ENCODE measurements at places on chromosomes 2 and 18. TPM values are rescaled to one million over a fixed set of nuclear protein-coding genes. Genes with fewer than 3 reads are reported as not detected.

LRPPRC gene
- polyA plus RNA-seq, result 47.3 TPM

- DNase-seq, result no peak
Measured at GRCh38 chr2:203498161-203498560, 36.9 kb downstream of the RAPH1 start.

GRCh38 chr2:71944183-71944550 lies 203.5 kb downstream of the CYP26B1 start:
- no peak for DNase-seq

AKAIN1 gene
- 0.34 TPM for polyA plus RNA-seq

GRCh38 chr2:36677996-36678605 lies 18.4 kb upstream of the VIT start:
- no peak for DNase-seq

DNA sequence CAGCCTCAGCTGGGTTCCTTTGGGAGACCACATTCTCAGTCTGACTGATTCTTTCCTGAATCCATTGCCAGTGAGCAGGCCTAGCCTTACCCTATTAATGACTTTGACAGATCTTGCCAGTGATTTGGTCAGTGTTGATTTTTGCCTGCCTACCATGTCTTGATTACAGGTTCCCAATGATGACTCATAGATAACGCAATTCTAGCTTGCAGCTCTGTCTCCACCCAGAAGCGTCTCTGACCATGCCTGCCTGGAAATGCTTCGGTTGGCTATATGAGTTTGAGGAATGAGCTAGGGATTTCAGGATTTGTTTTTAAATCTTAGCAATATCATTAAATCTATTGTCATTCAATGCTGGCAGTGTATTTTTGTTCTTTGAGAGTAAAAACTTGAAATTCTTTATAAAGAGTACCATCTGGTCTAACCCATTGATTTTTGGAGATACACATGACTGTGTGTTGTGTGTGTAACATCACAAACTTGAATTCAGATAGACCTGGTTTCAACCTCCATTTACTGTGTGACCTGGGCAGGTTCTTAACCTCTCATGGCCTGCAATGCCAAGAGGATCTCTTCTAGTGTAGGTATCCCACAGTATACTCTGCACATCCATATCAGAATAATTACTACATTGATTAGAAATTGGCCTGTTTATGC lies 57.0 kb downstream of the CCDC150 start:
- peak; percentile 13 for DNase-seq

GRCh38 chr2:72678024-72678423 lies 147.8 kb downstream of the EXOC6B start:
- DNase-seq, result no peak

DNA sequence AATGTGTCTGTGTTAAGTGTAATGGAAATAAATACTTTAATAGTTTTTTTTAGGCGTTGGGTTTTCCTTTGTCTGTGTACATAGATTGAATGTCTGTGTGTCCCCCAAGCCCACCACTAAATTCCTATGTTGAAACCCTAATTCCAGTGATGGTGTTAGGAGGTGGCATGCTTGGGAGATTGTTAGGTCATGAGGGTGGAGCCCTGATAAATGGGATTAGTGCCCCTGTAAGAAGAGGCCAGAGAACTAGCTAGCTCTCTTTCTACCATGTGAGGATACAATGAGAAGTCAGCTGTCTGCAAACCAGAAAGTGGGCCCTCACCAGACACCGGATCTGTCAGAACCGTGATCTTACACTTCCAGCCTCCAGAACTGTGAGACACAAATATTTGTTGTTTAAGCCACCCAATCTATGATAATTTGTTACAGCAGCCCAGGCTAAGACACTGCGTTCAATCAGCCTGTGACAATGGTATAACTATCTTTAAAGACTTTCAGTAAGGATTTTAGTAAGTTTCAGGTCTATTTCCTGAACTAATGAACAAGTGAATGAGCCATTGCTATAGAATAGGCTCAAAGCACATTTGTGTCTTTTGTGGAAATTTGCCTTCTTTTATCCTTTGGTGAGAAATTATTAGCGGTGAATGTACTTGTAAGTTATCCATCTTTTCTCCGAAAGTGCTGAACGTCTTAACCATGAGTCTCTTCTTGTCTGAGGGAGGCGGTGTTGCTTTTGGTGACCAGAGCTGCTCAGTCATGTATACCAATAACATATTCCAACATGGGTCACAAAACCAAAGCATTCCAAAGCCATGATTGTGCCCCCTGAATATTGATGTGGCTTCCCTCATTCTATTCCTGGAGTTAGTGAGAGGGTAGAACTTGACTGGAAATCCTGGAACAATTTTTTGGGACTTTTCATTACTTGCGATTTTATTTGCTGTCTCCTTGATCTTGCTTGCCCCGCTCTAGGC lies 29.6 kb upstream of the IL1R1 start:
- DNase-seq, result no peak

DNA sequence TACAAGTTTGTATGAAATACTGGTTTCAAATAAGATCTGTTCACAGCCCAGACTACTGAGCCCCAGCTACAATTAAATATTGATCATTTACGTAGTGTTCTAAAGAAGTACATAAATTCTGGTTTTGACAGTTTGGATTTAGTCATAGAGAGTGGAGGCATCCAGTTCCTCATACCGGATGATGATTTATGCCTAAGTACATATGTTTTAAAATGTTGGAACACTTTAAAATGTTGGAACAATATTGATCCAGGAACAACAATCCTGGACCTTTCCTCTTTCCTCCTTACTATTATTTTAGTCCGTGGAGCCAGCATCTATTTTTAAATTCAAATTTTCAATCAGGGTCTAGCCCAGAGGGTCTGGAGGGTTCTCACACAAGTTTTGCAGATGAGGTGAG lies 22.8 kb upstream of the TTN start:
- DNase-seq, result no peak

GRCh38 chr2:235607546-235608199 lies 113.8 kb downstream of the AGAP1 start:
- no peak for DNase-seq

FNDC4 gene
- polyA plus RNA-seq, result 1.7 TPM

DNA sequence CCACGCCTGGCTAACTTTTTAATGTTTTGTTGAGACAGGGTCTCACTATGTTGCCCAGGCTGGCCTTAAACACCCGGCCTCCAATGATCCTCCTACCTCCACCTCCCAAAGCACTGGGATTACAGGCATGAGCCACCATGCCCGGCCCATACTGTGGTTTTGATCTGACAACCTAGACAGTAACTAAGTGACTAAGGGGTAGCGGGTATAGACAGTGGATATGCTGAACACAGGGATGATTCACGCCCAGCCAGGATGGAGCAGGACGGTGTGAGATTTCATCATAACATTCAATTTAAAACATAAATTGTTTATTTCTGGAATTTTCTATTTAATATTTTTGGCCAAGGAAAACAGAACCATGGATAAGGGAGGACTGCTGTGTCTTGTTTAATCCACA lies 36.0 kb upstream of the YPEL5 start:
- no peak for DNase-seq

DNA sequence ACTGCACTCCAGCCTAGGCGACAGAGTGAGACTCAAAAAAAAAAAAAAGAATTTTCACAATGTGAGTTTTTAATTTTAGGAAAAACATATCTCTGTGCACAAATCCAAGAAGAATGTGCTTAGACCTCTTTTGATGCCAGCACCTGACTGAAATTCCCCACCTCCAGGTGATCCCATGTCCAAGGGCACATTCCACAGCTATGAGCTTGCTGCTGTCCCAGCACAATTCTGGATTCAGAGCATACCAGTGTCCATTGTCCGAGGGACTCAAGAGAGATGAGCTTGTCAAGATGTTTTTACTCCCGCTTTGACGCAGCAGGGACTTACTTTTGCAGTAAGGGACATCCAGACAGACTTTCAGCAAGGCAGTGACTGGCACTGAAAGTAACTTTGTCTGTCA lies 489.1 kb upstream of the ACVR2A start:
- DNase-seq, result no peak

GLI2 gene
- polyA plus RNA-seq, result 0.20 TPM

PDE11A gene
- polyA plus RNA-seq, result 0.35 TPM

GRCh38 chr2:197092431-197092830 lies 165.9 kb upstream of the PGAP1 start:
- DNase-seq, result no peak

LIPG gene
- polyA plus RNA-seq, result 1.2 TPM

DNA sequence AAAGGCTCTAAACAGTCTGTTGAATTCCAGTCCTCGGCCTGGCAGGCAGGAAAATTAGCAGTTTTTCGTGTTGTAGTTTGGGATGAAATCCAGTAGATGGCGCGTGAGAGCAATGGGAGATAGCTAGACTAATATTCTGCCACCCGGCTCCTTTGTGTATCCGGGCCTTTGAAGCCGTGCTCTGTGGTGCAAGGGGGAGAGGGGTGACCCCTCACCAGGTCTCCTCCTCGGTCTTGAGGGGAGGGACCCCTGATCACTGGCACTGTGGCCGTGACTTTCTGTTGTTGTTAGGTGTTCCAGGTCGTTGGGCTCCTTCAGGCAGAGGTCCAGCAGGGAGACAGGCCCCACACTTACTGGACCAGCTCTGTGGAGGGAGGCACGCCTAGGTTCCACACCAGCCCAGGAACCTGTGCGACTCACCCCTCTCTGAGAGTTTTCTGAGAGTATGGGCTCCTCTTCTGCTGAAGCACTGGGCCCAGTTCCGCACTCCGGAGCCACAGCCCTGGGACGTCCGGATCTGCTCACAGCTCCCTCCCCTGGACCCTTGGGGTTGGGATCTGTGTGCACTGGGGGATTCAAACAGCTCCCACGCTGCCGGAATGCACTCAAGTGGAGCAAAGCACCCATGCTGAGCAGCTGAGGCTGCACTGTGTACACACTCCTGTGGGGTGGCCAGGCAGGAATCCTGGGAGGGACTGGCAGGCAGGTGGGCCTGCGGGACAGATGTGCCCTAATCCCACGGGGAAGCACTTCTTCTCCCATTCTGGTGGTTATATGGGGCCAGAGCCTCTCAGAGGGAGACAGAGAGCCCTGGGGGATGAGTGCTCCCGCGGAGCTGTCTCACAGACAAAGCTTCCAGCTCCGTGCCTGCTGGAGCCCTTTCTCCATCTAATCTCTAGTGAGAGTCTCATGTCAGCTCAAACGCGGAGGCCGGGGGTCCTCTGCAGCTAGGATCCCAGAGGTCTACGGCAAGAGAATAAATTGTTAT lies 8.8 kb downstream of the GKN2 start:
- DNase-seq, result peak; percentile 19

LHCGR gene
- polyA plus RNA-seq, result 0.01 TPM

AGXT gene
- 1.3 TPM for polyA plus RNA-seq

ALPI gene
- 0.05 TPM for polyA plus RNA-seq

RAB31 gene
- polyA plus RNA-seq, result 2.2 TPM

OR6B2 gene
- polyA plus RNA-seq, result not detected

DNA sequence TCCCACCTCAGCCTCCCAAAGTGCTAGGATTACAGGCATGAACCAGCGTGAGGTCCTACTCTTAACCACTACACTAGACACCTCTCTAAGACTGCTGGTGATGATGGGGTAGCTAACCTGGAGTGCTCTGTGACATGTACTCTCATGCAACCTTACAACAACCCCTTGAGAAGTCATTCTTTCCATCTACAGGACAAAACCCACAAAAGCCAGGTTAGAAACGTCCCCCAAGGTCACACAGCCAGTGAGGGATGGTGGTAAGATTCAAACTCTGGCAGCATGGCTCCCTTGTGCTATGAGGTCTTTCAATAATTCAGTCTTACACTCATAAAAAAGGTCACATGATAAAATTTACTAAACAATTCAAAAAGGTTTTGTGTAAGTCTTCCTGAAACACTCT lies 94.8 kb upstream of the SERTAD2 start:
- no peak for DNase-seq

GPBAR1 gene
- 0.59 TPM for polyA plus RNA-seq

IL36B gene
- not detected for polyA plus RNA-seq

MPHOSPH10 gene
- polyA plus RNA-seq, result 53.6 TPM

GRCh38 chr2:30704309-30705020 lies 102.8 kb downstream of the CAPN13 start:
- DNase-seq, result no peak

LIMS2 gene
- 12.9 TPM for polyA plus RNA-seq

- peak; percentile 72 for DNase-seq
Measured at GRCh38 chr2:84904717-84905174, 710 bp upstream of the TMSB10 start.

GNAL gene
- 0.90 TPM for polyA plus RNA-seq

- no peak for DNase-seq
Measured at GRCh38 chr2:238501311-238501710, 74.6 kb downstream of the ASB1 start.

DNA sequence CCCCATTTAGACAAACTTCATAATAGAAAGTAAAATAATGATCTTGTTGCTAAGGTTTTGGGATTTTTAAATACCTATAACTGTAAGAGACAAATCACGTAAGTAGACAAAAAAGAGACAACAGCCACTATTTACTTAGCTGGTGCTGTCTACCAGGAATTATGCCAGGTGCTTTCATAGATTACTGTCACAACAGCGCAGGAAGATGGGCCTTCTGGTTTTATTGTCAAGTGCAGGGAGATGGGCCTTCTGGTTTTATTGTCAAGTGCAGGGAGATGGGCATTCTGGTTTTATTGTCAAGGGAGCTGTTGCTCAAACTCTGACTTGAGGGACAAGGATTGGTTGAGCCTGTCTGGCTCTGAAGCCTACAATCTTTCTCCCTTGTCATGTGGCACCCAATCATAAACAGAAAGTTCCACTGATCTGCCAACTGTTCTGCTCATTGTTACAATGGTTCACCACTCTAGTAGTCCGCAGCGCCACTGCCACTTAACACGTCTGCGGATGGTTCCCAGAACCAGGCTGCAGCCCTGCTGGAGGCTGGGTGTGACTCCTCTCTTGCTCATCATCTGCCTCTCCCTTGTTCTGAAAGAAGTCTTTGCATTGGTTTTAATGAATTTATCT lies 95.0 kb downstream of the RNF144A start:
- no peak for DNase-seq

HES6 gene
- polyA plus RNA-seq, result 40.6 TPM

- DNase-seq, result no peak
Measured at GRCh38 chr2:215590010-215590745, 154.3 kb upstream of the FN1 start.

SERPINB7 gene
- not detected for polyA plus RNA-seq

CTDP1 gene
- polyA plus RNA-seq, result 12.4 TPM

DNA sequence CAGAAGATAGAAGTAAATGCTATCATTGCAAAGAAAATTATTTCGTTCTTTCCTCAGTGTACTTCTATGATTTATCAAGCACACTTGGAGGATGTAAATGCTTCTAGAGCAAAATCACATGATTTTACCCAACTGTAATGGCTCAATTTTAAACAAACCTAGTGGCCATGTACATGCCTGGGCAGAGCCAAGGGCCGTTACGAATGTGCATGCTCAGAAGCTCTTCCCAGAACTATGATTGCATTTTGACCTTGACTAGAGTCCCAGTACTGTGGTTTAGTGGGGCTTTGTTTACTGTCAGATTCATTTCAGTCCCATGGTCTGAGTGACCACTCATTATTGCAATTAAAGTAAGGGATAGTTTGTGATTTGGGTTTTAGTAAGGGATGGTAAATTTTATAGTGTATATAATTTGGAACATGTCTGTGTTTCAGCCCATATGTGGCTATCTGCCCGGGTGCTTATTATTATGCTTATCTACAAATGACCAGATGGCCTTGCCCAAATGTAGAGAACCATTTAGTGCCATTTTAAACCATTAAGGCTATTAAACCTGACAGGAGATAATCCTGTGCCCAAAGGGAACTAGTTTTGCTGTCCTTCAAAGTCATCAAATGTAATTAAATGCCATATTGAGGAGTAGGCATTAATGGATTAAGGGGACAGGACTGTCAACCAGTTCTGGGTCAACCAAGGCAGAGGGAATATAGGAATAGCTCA lies 239.1 kb downstream of the ICOS start:
- no peak for DNase-seq

Data from psoas muscle (tissue), 8 donors.